ENCODE measurements at places on chromosomes 11 and 22.

GRCh38 chr22:41217553-41218157, 12.5 kb downstream of the L3MBTL2 start:
- DNase-seq, result peak; percentile 61

DNA sequence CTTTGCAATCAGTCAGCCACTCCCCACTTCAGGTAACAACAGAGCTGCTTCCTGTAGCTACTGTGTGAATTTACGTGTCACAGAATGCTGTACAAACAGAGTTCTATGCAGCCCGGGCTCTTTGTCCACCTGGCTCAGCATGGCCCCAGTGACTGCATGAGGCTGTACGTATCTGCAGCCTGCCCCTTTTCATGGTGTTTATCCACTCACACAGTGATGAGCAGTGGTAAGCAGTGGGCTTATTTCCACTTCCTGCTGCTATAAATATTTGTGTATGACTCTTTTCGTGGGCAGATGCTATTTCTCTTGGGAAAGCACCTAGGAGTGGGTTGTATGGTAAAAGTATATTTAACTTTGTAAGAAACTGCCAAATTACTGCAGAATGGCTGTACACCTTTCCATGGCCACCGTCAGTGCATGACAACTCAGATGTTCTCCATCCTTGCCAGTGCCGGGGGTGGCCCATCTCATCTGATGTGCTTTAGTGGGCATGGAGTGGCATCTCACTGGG, 43.3 kb downstream of the MYEOV start:
- DNase-seq, result peak; percentile 54

GRCh38 chr11:31690516-31690915, 120.6 kb downstream of the PAX6 start:
- no peak for DNase-seq

- no peak for DNase-seq
These were observed 1049.1 kb downstream of the BRD1 start for GRCh38 chr22:48778308-48779195.

DNA sequence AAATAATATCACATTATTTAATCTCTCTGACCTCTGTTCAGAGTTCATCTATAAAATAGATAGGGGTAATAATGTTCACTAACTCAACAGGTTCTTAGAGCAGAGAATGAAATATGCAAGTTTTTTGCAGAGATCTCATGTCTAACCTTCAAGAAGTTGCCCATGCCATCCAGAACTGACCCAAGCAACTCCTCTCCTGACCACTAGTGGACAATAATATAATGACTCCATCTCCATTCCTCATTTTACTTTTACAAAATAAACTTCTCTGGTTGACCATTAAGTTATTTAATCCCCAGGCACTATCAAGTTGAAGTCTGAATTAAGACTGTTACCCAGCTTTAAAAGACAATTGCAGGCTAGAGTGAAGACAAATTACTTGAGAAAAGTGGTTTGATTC, 382.6 kb downstream of the KCNA4 start:
- DNase-seq, result no peak

DNA sequence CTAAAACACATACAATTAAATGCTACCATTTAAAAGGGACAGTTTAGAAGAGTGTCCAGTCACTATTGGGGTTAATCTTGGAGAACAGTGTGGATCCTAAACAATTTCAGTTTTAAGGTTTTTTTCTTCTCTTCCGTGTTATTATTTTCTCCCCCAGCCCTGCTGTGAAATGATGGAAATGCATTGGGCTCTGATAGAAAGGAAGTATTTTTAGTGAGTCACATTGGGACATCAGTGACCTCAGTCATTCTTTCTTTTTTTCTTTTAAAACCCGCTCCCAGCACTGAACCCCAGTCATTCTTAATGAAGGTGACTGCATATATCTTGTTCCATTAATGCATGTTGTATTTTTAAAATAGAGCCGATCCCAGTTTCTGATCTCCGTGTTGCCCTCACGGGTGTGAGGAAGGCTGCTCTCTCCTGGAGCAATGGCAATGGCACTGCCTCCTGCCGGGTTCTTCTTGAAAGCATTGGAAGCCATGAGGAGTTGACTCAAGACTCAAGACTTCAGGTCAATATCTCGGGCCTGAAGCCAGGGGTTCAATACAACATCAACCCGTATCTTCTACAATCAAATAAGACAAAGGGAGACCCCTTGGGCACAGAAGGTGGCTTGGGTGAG, 93.2 kb upstream of the OR4B1 start:
- DNase-seq, result no peak

DNA sequence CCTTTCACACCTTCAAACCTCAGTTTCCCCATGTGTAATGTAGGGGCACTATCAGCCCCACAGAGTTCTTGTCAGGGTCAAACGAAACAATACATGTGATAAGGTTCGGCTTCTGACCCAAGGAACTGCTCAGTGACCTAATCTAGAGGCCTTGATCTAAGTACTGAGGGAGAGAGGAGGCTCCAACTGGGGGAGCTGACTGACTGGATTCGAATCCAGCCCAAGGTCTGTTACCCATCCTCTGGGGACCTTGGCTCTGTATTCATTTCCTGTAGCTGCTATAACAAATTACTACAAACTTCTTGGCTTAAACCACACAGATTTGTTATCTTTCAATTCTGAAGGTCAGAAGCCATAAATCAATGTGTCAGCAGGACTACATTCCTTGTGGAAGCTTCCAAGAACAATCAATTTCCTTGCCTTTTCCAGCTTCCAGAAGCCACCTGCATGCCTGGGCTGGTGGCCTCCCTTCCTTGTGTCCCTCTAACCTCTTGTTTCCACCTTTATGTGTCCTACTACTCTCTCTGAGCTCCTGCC, 10.7 kb upstream of the ANAPC15 start:
- no peak for DNase-seq

- DNase-seq, result no peak
These were observed 43.7 kb downstream of the ALX4 start for GRCh38 chr11:44266056-44266780.

- no peak for DNase-seq
These were observed 6.2 kb downstream of the SRSF8 start for GRCh38 chr11:95072948-95073347.

- no peak for DNase-seq
These were observed 374.8 kb downstream of the MIAT start for GRCh38 chr22:27032091-27032761.

- no peak for DNase-seq
These were observed 185.4 kb upstream of the GUCY1A2 start for GRCh38 chr11:107203656-107204055.

GRCh38 chr11:72844356-72844755, 30.1 kb downstream of the ATG16L2 start:
- DNase-seq, result no peak

- DNase-seq, result no peak
These were observed 37.6 kb upstream of the KLHL35 start for GRCh38 chr11:75470476-75471080.

GRCh38 chr11:19802773-19803293, 90.2 kb downstream of the NAV2 start:
- DNase-seq, result no peak

GRCh38 chr11:61691380-61692156, 11.4 kb downstream of the DAGLA start:
- DNase-seq, result no peak

GRCh38 chr11:120832481-120833238, 191.2 kb upstream of the TBCEL start:
- no peak for DNase-seq

GRCh38 chr11:16788141-16789062, 50.0 kb downstream of the C11orf58 start:
- DNase-seq, result peak; percentile 74

- DNase-seq, result no peak
These were observed 115.7 kb upstream of the RAG2 start for GRCh38 chr11:36713715-36714114.

DNA sequence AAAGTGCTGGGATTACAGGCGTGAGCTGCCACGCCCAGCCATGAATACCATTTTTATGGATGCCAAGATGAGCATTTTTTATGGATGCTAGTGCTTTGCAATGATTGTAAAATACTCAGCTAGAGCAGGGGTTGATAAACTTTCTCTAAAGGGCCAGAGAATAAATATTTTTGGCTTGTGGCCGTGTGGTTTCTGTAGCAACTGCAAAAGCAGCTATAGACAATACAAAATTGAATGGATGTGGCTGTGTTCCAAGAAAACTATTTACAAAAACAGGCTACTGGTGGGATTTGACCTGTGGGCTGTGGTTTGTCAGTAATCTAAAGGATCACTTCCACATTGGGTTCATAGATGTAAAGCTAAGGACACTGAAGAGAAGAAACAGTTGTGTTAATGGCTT, 56.0 kb downstream of the COMMD9 start:
- no peak for DNase-seq

GRCh38 chr22:48001101-48001500, 1238.7 kb downstream of the TBC1D22A start:
- no peak for DNase-seq

GRCh38 chr11:2811206-2812091, 74.1 kb downstream of the CDKN1C start:
- no peak for DNase-seq

GRCh38 chr11:9708544-9708943, 44.7 kb downstream of the SWAP70 start:
- no peak for DNase-seq

GRCh38 chr22:29872989-29873388, 10.0 kb upstream of the MTMR3 start:
- DNase-seq, result no peak

DNA sequence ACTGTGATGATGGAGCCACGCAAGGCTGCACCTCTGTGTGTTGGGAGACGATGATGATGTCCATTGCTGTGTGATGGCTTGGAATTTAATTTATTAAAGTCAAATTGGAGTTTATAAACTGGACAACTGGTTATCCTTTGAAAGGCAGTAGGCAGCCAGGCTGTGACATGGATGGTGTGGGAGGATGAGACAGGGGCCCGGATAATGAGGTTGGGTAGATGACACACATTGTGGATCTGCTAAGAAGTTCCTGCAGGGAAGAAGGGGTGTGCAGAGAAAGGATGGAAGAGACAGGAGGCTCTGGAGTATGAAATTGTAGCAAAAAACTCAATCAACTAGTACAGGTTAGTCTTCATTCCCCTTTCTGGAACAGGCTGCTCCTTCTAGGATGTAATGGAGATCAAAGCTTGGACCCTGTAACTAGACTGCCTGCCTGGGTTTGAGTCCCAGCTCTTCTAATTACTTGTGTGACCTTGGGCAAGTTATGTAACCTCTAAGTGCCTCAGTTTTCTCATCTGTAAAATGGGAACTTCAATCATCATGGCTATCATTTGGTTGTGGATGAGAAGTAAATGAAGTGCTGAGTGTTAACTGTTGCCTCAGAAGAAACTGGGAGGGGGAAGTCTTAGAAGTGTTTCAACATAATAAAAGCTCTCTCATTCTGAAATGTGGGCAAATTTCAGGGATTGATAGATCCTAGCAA, 4.2 kb upstream of the HINFP start:
- no peak for DNase-seq

- no peak for DNase-seq
These were observed 6.7 kb downstream of the APLNR start for GRCh38 chr11:57230316-57230715.

DNA sequence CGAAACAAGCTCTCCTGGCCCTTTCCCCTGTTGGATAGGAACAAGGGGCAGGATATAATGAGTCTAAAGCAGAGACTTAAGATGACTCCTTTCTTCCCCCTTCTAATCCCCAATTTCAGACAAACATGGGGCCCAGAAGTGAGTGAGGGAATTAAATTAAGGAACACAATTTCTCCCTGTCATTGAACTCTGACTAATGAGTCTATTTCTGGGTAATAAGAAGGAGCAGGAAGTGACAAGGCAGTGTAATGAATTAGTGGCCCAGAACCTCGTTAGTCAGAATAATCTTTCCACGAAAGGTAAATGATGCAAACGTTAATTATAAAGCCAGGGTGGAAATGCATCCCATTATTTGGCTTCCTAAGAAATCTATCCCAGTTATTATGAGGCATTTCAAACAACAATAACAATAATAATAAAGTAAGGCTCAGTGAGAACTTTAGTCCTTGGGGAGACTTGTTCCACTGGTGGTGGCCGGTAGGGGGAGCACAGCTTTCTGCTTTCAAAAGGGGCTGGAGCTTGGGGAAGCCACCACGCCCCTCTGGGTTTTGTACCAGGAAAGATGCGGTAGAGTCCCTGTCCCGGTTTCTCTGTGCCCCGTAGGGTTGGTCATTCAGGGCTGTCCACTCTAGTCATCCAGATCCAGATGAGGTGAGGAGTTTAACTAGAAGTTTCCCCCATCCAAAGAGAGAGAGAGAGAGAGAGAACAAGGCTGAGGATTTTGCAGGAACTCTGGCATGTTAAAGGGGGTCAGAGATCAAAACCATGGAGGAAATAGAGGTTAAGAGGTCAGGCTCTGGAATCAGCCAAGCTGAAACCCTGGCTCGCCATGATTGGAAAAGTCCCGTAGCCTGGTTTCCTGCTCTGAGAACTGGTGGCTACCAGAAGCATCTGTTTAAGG, 298.3 kb downstream of the NTM start:
- peak; percentile 72 for DNase-seq

DNA sequence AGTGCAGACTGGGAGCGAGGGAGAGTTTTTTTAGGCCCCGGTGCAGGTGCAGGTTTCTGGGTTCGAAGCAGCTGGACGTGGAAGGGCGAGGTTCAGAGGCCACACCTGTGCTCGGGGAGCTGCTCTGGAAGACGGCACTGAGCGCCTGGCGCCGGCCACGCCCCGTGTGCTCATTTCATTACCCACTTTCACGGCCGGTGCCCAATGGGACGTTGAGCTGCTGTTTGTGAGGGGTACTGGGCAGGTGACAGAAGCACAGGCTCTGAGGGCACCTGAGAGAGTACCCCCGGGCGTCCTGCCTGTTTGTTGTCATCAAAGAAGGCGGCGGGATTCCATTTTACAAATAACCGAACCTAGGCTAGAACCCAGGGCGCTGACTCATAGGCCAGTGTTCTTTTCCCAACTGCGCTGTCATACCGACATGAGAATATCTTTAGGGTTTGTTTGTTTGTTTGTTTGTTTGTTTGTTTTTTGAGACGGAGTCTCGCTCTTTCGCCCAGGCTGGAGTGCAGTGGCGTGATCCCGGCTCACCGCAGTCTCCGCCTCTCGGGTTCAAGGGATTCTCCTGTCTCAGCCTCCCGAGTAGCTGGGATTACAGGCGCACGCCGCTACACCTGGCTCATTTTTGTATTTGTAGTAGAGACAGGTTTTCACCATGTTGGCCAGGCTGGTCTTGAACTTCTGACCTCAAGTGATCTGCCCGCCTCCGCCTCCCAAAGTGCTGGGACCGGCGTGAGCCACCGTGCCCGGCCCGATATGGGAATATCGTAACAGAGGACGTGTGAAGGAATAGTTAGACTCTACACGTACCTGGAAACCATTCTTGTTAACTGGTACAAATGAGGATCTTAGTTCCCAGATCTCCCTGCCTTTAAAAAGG, 16.6 kb upstream of the SPTBN2 start:
- peak; percentile 68 for DNase-seq

GRCh38 chr11:125148743-125149142, 15.8 kb upstream of the PKNOX2 start:
- DNase-seq, result no peak

Data from activated CD4-positive, alpha-beta T cell treated with anti-CD3 and anti-CD28 coated beads for 48 hours (primary cell).